ENCODE measurements at places on chromosomes 16 and 17. TPM values are rescaled to one million over a fixed set of nuclear protein-coding genes. Genes with fewer than 3 reads are reported as not detected.

The TBC1D3E gene
- total RNA-seq: not detected

The KIAA0753 gene
- total RNA-seq: 2.9 TPM

GRCh38 chr17:15119968-15120367 lies 145.2 kb downstream of the PMP22 start:
- no peak for DNase-seq

- no peak for DNase-seq
Measured at GRCh38 chr17:11814655-11815262, 182.5 kb downstream of the ZNF18 start.

GRCh38 chr16:28321700-28322411 lies 29.5 kb downstream of the SBK1 start:
- DNase-seq: no peak

The SHBG gene
- 0.46 TPM for total RNA-seq

- DNase-seq: no peak
Measured at GRCh38 chr16:83602761-83603722, 204.7 kb upstream of the HSBP1 start.

- no peak for DNase-seq
Measured at GRCh38 chr17:18139949-18140348, 31.4 kb downstream of the MYO15A start.

The C17orf100 gene
- total RNA-seq: 0.63 TPM

Measured in psoas muscle (tissue), 8 donors.